Urothelium cell line (cell line): ENCODE measurements at places on chromosomes 13 and 19.

DNA sequence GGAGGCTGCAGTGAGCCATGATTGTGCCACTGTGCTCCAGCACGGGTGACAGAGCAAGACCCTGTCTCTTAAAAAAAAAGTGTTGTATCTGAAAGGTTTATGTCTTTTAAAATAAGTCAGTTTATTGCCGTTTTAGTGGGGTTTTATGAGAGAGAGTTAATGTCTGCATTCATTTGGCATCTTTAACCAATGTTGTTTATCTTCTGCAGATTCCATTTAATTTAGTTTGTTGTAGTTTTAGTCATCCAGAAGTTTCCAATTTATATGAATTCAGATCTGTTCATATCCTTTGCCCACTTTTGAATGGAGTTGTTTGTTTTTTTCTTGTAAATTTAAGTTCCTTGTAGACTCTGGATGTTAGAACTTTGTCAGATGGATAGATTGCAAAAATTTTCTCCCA is 36.7 kb upstream of the LPAR6 start:
- no peak for DNase-seq

GRCh38 chr19:30790056-30790680 is 418.0 kb downstream of the ZNF536 start:
- no peak for DNase-seq

DNA sequence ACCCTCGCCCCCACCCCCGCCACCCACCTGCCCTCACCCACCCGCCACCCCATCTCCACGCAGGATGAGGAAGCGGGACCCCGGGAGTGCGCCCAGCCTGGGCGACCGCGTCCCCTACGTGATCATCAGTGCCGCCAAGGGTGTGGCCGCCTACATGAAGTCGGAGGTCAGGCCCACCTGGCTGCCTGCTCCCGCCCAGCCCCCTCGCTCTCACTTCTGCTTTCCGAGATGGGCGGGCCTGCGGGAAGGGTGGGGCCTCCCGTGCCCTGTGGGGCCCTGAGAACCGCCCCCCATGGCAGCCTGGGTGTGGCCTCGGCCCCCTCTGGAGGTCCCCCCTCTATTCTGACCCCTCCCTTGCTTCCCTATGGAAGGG is 3.1 kb upstream of the SPIB start:
- DNase-seq: no peak

DNA sequence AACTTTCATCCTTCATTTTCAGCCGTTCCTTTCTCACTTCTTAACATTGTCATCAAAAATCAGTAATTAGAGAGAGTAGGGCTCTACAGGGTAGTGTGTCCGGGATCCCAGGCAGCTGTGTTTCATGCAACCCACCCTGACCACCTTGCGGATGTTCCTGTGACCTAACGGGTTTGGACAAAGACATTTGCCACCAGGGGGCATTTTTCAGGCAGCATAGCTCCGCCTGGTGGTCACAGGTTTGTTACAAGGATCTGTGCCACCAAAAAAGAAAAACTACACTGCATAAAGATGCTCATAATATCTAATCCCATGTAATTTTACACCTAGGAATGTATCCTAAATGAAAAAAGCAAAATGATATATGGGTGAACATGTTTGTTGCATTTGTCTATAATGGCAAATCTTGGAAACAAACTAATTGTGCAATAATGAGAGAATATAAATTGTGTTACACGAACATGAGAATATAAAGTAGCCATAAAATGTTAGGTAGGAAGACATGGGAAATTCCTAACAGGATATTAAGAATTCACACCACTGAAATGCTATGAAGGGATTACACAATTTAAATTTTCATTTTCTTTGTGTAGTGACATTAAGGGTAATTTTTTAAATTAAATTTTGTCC is 123.0 kb downstream of the SLC7A1 start:
- DNase-seq: peak; percentile 37

GRCh38 chr13:83085186-83085900 is 796.9 kb downstream of the SLITRK1 start:
- DNase-seq: no peak

DNA sequence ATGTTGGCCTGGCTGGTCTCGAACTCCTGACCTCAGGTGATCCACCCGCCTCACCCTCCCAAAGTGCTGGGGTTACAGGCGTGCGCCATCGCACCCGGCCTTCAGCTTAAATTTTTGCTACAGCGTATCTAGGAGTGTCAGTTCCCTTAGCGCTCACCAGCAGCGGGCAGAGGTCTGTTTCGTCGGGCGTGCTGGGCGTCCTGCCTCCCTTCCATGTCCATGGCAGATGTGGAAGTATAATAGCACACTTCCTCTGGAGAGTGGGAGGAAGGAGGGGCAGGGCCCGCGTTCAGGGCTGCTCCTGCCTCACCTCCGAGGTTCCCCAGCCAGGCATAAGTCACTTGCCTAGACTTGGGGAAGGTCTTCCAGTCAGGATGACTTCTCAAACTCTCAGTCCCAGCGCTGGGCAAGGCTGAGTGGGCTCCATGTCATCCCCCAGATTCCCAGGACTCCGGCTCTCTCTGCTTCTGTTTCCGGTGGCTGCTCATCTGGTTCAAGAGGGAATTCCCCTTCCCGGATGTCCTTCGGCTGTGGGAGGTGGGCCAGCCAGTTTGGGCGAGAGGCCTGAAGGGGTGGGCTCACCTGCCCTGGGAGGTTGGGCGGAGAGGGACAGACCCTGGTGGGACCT is 9.5 kb downstream of the IL4I1 start:
- no peak for DNase-seq

- DNase-seq: peak; percentile 46
Observed at GRCh38 chr13:41465241-41465847, 8.0 kb downstream of the RGCC start.

- no peak for DNase-seq
Observed at GRCh38 chr13:21338639-21339278, 120.3 kb downstream of the ZDHHC20 start.
